Left hindlimb (tissue), 1 donor: ENCODE measurements at places on chromosomes 11 and 22.

DNA sequence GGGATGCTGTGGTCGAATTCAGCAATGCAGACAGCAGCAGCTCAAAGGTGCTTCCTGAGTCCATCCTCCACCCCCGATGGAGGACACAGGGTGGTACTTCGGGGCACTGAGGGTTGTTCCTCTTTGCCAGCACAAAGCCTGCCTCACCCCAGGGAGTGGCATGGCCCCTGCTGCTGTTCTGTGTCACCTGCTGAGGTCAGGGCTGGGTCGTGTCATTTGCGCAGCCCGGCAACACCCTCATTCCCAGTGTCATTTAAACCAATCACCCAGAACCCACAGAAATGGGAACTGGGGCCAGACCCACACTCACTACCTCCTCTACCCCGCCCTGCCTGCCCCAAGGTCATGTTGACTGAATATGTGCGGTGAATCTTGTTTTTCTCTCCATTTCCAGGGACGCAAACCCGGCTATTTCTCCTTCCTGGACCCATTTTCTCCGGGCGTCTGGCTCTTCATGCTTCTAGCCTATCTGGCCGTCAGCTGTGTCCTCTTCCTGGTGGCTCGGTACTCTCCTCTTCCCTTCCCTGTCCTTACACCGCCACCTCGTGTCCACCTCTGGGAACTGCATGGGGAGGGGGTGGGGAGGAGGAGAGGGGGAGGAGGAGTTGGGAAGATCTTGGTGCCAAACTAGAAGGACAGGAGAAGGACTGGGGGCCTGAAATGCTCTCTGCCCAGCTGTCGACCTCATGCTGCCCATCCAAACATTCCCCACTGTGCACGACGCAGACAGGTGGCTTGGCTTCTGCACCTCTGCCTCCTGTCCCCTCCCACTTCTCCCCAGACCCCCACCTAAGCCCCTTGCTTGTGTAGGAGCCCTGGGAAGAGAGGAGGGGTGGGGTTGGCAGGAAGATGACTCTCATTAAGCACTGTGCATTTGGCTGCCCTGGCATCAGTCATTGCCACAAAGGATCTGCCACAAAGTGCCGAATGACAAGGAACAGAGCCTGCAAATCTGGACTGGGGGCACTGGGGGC lies 71.2 kb upstream of the TBCEL start:
- DNase-seq = peak; percentile 87

- DNase-seq = no peak
These were observed 8.3 kb upstream of the PIM3 start for GRCh38 chr22:49951986-49952896.

DNA sequence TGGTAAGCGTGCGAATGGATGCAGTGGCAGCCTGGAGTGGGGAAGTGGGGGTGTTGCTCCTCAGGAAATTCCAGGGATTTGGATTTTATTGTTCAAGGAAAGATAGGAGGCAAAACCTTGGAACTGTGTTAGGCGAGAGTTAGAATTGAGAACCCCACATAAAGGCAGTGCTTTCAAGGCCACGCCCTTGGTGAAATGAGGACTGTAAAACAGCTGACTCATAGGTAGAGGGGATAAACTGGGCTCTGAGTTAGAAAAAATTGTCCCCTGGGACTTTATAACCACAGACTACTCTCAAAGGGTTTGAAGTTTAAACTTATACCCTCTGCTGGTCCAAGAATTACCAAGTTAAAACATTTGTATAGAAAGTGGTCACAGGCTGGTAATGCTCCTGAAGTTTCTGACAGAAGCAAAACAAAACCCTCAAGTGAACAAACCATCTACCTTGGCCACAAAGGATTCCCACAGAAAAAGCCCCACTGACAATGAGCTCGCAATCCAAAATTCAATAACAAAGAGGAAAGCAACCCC lies 250.3 kb upstream of the TBCEL start:
- no peak for DNase-seq

- DNase-seq = no peak
These were observed 25.4 kb upstream of the SORL1 start for GRCh38 chr11:121426476-121427399.
